ENCODE measurements at places on chromosomes 13 and 19.

- DNase-seq = no peak
These were observed 404.2 kb downstream of the COG6 start for GRCh38 chr13:40059540-40060232.

DNA sequence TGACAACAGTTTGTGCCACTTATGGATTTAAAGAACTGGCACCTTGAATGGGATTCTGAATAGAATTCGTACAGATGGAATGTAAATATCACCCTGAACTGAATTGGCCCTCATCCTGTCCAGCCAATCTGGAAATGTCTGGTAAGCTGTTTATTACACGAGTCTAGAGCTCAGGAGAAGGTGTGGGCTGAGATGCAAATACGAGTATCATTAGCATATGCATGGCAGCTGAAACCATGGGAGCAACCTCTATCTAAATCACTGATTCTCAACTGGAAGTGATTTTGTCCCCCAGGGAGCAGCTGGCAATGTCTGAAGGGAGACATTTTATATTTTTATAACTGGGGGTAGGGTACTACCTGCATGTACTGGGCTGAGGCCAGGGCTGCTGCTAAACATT is 15.6 kb upstream of the VWA8 start:
- DNase-seq = no peak

- DNase-seq = no peak
These were observed 66.3 kb downstream of the ZIC5 start for GRCh38 chr13:99905224-99905623.

DNA sequence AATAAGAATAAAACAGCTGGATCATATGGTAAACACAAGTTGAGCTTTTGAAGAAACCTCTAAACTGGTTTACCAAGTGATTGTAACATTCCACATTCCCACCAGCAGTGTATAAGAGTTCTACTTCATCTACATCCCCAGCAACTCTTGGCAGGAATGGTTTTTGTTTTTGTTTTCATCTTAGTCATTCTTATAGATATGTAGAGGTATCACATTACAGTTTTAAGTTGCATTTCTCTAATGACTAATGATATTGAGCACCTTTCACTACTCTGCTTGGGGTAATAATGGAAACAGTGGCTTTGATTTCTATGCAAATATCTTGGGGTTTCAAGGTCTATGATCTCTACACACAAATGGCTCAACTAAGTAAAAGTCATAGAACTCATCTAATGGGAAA is 614.5 kb downstream of the TBC1D4 start:
- no peak for DNase-seq

DNA sequence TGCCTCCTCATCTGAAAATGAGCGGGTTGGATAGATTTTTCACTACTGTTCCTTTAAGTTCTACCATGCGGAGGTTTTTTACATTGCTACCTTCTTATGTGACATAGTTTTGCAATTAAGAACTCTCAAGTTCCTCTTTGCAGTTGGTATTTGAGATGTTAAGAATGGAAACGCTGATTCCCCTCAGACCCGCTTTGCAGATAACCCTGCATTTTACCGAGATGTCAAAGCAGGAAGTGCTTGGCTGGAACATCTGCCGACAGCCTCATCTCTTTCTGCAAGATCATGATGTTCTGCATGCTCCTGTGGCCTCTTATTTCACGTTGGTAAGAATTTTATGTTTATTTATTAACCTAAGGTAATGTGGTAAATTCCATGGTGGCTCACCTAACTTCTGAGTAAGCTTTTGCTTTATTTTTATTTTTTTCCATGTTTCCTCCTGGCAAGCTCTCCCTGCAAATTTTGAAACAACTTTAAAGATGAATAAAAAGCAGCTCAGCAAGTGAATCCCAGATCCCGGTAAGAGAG is 22.5 kb downstream of the PABPC3 start:
- DNase-seq = no peak

GRCh38 chr13:48896312-48896711 is 79.4 kb upstream of the FNDC3A start:
- DNase-seq = no peak

DNA sequence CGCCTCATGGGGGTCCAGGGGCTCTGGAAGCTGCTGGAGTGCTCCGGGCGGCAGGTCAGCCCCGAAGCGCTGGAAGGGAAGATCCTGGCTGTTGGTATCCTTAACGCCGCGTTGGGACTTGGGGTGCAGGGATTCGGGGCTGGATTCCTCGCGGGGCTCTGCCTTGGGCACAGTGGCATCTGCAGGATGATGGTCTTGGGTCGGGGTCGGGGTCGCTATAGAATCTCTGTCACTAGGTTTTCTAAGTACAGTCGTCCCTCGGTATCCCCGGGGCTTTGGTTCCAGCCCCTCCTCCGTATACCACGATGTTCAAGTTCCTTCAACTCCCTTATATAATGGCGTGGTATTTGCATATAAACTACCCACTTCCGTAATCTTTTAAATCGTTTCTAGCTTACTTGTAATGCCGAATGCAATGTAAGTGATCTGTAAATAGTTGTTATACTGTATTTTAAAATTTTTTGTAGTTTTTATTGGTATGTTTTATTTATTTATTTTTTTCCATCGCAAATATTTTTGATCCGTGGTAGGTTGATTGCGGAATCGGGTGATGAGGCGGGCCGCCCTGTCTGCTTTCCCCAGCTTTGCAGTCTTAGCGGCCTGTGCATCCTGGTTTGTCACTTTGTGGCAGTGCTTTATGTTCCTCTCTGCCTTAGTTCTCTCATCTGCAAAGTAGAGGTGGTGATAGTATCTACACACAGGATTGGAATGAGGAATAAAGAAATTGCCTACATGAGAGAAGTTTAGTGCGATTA is 606 bp downstream of the ERCC5 start:
- DNase-seq = peak; percentile 39

GRCh38 chr19:15122331-15123030 is 15.3 kb downstream of the SYDE1 start:
- no peak for DNase-seq

DNA sequence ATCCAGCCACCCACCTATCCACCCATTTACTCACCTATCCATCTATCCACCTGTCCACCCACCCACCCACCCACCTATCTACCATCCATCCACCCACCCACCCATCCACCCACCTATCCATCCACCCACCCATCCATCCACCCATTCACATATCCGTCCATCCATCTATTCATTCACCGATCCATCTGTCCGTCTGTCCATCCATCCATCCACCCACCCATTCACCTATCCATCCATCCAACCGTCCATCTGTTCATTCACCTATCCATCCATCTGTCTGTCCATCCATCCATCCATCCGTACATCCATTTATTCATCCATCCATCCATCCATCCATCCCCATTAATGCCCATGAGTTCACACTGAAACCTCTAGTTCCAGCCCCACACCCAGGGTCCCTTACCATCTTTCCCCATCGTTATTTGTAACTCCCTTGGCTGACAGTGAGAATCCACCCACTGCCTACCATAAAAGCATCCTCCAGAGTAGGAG is 31.3 kb downstream of the KDM4B start:
- no peak for DNase-seq

DNA sequence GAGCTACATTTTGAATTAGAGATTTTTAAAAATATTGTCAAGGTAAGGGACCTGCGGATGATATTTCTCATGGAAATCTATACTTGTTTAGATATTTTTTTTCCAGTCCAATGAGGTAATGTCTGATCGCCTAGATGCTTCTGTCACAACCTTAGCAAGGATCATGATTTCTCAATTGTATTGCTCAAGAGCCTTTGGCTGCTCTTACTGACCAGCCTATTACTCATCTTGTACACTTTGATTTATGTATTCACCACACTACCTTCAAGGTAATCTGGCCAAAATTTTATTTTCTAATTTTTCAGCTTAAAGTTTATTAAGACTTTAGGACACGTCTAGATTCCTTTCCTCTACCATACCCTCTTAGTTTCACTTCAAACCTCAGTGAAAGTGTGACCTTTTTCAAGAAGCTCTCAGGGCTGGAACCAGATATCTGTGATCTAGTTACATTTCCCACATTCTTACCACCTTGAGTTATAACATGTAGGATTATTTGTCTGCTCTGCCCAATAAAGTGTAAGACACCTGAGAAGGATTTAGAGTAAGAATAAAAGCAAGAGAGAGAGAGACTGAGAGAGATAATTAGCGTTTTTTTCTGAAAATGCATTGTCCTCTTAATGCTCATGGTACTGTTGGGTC is 197.1 kb downstream of the ITGBL1 start:
- DNase-seq = no peak

- no peak for DNase-seq
These were observed 211.3 kb downstream of the PCCA start for GRCh38 chr13:100300243-100300642.

DNA sequence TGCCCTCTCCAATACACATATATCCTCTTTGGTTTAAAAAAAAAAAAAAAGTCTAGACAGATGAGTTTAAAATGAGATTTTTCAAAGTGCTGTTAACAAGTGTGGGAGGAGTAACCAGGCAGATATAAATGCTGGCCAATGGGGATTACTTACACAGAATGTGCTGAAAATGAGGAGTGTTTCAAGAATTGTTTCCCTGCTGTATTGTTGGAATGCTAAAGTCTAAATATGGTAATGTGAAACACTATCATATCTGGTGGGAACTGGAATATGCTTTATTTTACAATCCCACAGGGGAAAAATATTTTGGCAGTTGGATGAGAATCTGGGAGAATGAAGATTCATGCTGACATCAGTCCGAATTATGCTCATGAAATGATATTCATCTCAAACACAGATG is 250.7 kb downstream of the DCT start:
- no peak for DNase-seq

DNA sequence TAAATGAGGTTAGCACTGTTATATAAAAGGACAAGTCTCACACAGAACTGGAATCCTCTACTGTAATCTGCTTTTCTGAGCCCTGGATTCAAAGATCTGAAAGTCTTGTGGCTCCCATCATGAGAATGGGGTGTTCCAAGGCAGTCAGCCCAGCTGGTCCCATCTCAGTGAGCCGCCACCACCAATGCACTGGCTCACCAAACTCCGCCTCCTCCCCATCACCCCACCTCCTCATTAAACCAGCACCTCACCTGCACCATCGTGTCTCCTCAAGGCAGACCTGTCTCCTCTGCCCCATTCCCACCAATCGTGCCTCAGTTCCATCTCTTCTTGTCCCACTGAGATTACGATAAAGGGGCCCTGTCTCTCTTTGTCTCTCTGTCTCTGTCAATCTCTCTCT is 166.7 kb downstream of the USP12 start:
- DNase-seq = no peak

- no peak for DNase-seq
These were observed at the start of gene ZNF625 for GRCh38 chr19:12156223-12157058. ZNF625 (minus strand) TSS chr19:12156734; CDS start chr19:12156558, 176 bp downstream.

DNA sequence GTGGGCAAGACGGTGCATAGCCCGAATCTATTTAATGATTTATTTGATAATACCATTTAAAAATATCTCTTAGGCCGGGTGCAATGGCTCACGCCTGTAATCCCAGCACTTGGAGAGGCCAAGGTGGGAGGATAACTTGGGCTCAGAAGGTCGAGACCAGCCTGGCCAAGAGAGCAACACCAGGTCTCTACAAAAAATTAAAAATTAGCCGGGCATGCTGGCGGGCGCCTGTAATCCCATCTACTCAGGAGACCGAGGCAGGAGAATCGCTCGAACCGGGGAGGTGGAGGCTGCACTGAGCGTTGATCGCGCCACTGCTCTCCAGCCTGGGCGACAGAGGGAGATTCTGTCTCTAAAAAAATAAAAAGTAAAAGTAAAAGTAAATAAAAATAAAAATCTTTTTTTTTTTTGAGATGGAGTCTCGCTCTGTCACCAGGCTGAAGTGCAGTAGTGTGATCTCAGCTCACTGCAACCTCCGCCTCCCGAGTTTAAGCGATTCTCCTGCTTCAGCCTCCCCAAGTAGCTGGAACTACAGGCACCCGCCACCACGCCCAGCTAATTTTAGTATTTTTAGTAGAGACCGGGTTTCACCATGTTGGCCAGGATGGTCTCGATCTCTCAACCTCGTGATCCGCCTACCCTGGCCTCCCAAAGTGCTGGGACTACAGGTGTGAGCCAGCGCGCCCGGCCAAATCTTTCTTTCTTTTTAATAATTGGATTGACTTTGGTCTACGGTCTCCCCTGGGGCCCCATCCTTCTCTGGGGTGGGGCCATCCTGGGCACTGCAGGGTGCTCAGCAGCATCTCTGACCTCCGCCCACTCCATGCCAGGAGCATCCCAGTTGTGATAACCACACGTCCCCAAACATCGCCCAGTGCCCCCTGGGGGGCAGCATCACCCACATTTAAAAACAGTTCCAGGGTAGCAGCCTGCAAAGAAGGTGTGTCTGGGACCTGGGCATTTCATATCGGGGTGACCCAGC is 90.7 kb downstream of the GNG7 start:
- no peak for DNase-seq

- DNase-seq = no peak
These were observed 3.1 kb upstream of the PTPRH start for GRCh38 chr19:55212447-55212846.

DNA sequence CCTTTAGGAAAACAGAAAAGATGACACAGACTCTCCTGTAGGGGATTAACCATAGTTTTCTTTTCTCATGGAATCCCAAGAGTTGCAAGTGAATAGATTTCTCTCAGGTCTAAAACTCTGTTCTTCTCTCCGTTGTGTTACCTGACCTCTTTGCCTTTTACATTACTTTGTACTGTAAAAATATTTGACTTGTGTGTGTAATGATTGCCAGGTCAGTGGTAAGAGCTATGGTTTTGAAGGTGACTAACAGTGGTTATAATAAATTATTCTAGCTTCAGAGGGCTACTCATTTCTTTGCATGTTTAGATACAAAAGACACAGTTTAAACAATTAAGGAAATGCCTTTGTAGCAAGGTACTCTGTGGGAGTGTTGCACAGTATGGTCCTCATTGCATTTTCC is 23.0 kb upstream of the PSG2 start:
- DNase-seq = no peak

GRCh38 chr13:49627831-49628652 is at the start of gene ARL11:
ARL11 (plus strand) TSS chr13:49628507; CDS start chr13:49630448, 1,941 bp downstream.
- peak; percentile 76 for DNase-seq

DNA sequence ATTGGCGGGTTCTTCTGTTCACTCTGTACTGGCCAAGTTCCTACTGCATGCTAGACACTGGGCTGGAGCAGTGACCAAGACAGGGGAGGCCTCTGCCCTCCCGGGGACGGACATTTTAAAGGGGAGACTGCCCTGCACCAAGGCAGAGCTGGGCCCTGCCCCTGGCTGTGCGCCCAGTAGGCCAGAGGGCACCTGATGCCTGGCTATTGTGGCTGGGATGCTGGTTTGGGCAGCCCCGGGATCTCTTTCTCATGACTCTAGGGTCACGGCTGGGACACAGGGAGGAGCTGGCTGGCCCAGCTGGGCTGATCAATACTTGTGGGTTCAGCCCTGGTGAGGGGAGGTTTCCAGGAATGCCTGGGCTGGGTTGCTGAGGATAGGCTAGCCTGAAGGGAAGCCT is 17.7 kb downstream of the LIPE start:
- DNase-seq = no peak
